ENCODE measurements at places on chromosomes 5 and 9. TPM values are rescaled to one million over a fixed set of nuclear protein-coding genes. Genes with fewer than 3 reads are reported as not detected.

The SLC6A18 gene
- not detected for total RNA-seq

DNA sequence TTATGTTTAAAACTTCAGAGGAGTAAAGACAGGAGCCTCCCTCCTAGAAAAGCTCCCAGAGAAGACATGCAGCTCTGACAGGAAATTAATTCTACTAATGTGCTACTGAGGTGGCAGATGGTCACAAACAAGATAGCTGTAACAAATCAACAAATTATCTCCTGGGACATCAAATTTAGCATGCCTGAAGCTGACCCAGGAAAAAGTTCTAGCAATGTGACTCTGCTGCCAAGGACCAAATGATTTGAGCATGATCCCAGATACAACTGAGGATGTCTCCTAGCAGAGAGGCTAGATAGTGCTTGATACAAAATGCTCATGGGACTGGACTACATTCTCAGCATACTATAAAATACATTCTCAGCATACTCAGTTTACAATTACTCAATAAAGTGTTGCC lies 413.5 kb upstream of the SMC2 start:
- no peaks in the 10 kb centered on the region for H3K4me1 ChIP-seq
- H3K27me3 ChIP-seq = no peaks in the 10 kb centered on the region
- no peaks in the 10 kb centered on the region for H3K36me3 ChIP-seq
- H3K4me3 ChIP-seq = no peak overlapping the region
- DNase-seq = no peak

DNA sequence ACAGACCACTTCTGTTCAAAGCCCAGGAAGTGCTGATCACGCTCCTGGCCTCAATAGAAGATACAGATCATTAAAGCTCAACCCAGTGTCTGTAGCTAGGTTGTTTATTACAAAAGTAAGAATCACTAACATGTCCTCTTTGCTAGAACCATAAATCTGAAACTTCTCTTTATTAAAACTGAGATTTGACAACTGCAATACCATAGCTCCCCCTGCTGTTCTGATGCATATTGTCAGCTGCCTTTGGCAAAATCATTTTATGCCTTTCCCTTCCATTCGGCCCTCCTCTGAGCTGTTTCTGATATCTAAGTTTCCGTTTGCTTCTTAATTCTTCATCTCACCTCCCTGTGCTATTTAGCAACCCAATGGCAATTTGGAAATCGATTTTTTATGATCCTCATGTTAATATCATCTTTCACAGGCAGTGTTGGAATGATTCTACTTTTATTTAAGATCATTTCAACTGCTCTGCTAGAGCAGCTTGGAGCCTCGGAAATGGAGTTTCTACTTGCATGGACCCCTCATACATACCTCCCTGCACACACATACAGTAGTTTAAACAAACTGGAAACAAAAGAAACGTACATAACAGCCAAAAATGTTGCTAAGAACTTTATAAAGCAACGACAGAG lies 998.8 kb downstream of the MAT2B start:
- H3K27ac ChIP-seq = no peak overlapping the region
- no peaks in the 10 kb centered on the region for H3K4me1 ChIP-seq
- H3K27me3 ChIP-seq = no peaks in the 10 kb centered on the region
- no peaks in the 10 kb centered on the region for H3K36me3 ChIP-seq
- no peak for DNase-seq

The EQTN gene
- total RNA-seq = not detected

- no peak overlapping the region for H3K4me3 ChIP-seq
- H3K4me1 ChIP-seq = peaks cover 4% of the 10 kb centered on the region
- no peak overlapping the region for H3K27ac ChIP-seq
- DNase-seq = no peak
- peaks cover 17% of the 10 kb centered on the region for H3K27me3 ChIP-seq
- no peaks in the 10 kb centered on the region for H3K36me3 ChIP-seq
Measured at GRCh38 chr9:109488791-109489492, 9.2 kb downstream of the PTPN3 start.

DNA sequence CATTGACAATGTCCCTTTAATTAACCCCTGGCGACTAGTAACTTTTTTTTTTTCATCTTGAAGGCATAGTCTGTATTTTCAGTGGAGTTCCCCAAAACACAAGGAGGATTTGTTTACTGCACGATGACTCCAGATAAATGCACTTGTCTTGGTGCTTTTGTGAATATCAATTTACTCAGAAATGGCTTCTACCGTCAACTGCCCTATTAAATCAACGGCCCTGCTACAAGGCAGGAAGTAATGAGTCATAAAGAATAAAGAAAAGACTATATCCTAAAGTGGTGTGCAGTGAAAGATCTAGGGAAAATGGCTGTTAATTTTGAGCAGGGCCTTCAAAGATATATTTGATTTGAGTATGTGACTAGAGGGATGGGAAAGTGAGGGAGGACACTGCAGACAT lies 388.3 kb upstream of the CHD1 start:
- no peak overlapping the region for H3K4me3 ChIP-seq
- H3K36me3 ChIP-seq = no peaks in the 10 kb centered on the region
- H3K4me1 ChIP-seq = no peaks in the 10 kb centered on the region
- DNase-seq = no peak

- no peaks in the 10 kb centered on the region for H3K27me3 ChIP-seq
- H3K4me3 ChIP-seq = no peak overlapping the region
- no peak overlapping the region for H3K27ac ChIP-seq
- no peaks in the 10 kb centered on the region for H3K36me3 ChIP-seq
- no peak for DNase-seq
- H3K4me1 ChIP-seq = no peaks in the 10 kb centered on the region
Measured at GRCh38 chr5:12777342-12777741, 873.1 kb upstream of the CTNND2 start.

The SMIM33 gene
- total RNA-seq = not detected

DNA sequence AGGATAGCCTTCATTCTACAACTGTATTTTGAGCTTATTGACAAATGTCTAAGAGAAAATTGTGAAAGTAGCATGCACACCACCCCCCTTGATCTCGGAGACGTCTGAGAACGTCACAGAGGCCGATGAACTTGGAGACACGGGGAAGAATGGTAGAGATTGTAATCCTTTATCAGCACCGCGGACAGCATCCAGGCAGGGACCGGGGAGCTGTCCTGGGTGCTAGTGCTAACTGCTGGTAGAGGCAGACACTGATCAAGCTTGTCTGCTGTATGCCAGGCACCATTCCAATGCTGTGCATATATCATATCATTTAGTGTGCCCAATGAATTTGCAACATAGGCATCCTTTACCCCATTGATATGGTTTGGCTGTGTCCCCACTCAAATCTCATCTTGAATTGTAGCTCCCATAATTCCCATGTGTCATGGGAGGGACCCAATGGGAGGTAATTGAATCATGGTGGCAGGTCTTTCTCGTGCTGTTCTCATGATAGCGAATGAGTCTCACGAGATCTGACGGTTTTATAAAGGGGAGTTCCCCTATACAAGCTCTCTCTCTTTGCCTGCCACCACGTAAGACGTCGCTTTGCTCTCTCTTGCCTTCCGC lies 98.8 kb downstream of the LHX2 start:
- DNase-seq = no peak
- no peak overlapping the region for H3K27ac ChIP-seq
- H3K4me3 ChIP-seq = no peak overlapping the region
- H3K36me3 ChIP-seq = no peaks in the 10 kb centered on the region

- H3K36me3 ChIP-seq = no peaks in the 10 kb centered on the region
- H3K27me3 ChIP-seq = no peaks in the 10 kb centered on the region
- no peak for DNase-seq
- H3K4me3 ChIP-seq = no peak overlapping the region
Measured at GRCh38 chr9:73206851-73207250, 55.2 kb downstream of the ANXA1 start.

GRCh38 chr5:68968429-68968828 lies 125.4 kb upstream of the SLC30A5 start:
- H3K4me3 ChIP-seq = no peak overlapping the region
- no peaks in the 10 kb centered on the region for H3K27me3 ChIP-seq

GRCh38 chr5:58543723-58544122 lies 39.2 kb upstream of the RAB3C start:
- DNase-seq = no peak
- no peak overlapping the region for H3K4me3 ChIP-seq
- H3K27me3 ChIP-seq = no peaks in the 10 kb centered on the region
- H3K4me1 ChIP-seq = peaks cover 25% of the 10 kb centered on the region
- peak overlapping the region; percentile 76 for H3K27ac ChIP-seq

DNA sequence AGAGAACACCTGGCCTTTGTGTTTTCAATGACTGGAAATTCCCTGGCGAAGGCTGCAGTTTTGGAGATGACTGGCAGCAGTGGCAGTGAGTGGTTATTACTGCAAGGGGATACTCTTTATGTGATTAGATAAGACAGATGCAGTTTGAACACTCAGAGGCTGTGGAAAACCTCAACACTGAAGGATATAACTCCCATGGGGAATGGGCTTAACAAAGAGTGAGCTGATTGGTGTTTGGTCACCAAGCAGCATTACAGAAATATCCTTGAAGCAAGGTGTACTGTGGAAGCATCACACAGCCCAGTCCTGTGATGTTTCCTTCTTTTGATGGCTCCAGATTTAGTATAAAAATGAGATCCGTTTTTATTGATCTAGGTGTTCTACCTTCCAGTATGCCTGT lies 490.7 kb upstream of the PTPRD start:
- no peak for DNase-seq
- no peak overlapping the region for H3K27ac ChIP-seq
- no peak overlapping the region for H3K4me3 ChIP-seq
- H3K27me3 ChIP-seq = no peaks in the 10 kb centered on the region
- H3K4me1 ChIP-seq = no peaks in the 10 kb centered on the region

GRCh38 chr5:97525780-97526179 lies 342.7 kb upstream of the RIOK2 start:
- DNase-seq = no peak
- H3K27ac ChIP-seq = no peak overlapping the region
- H3K27me3 ChIP-seq = no peaks in the 10 kb centered on the region
- no peaks in the 10 kb centered on the region for H3K4me1 ChIP-seq
- H3K4me3 ChIP-seq = no peak overlapping the region

GRCh38 chr5:144864118-144864517 lies 693.4 kb downstream of the KCTD16 start:
- H3K4me1 ChIP-seq = peaks cover 4% of the 10 kb centered on the region
- no peak overlapping the region for H3K4me3 ChIP-seq
- no peaks in the 10 kb centered on the region for H3K36me3 ChIP-seq

- no peaks in the 10 kb centered on the region for H3K27me3 ChIP-seq
- no peak for DNase-seq
- no peaks in the 10 kb centered on the region for H3K36me3 ChIP-seq
- H3K4me1 ChIP-seq = no peaks in the 10 kb centered on the region
Measured at GRCh38 chr5:180484813-180485212, 9.4 kb upstream of the CNOT6 start.

The PCDHGA11 gene
- 5.7 TPM for total RNA-seq

DNA sequence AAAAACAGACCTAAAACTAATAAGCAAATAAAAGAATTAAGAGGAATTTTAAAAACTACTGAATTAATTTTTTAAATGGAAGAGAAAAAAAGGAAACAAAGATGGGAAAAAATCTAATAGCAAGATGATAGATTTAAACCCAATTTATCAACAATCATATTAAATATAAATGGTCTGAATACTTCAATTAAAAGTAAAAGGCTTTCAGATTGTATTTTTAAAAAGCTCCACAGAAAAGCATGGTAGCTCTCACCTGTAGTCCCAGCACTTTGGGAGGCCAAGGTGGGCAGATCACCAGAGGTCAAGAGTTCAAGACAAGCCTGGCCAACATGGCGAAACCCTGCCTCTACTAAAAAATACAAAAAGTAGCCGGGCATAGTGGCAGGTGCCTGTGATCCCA lies 11.3 kb upstream of the TSLP start:
- H3K27me3 ChIP-seq = no peaks in the 10 kb centered on the region
- H3K27ac ChIP-seq = no peak overlapping the region
- H3K4me3 ChIP-seq = no peak overlapping the region
- no peaks in the 10 kb centered on the region for H3K36me3 ChIP-seq

- H3K36me3 ChIP-seq = no peaks in the 10 kb centered on the region
- H3K4me3 ChIP-seq = no peak overlapping the region
- no peaks in the 10 kb centered on the region for H3K4me1 ChIP-seq
- no peaks in the 10 kb centered on the region for H3K27me3 ChIP-seq
- no peak for DNase-seq
- H3K27ac ChIP-seq = no peak overlapping the region
Measured at GRCh38 chr9:115202960-115203751, 85.2 kb upstream of the TNC start.

The PCDHB15 gene
- 3.0 TPM for total RNA-seq

GRCh38 chr5:135690466-135690865 lies 111.7 kb upstream of the CXCL14 start:
- H3K4me1 ChIP-seq = no peaks in the 10 kb centered on the region
- DNase-seq = no peak
- no peak overlapping the region for H3K27ac ChIP-seq
- no peak overlapping the region for H3K4me3 ChIP-seq

The PDE6A gene
- not detected for total RNA-seq

The GABRG2 gene
- not detected for total RNA-seq

- no peak for DNase-seq
- no peaks in the 10 kb centered on the region for H3K27me3 ChIP-seq
- no peak overlapping the region for H3K27ac ChIP-seq
- no peak overlapping the region for H3K4me3 ChIP-seq
- peaks cover 31% of the 10 kb centered on the region for H3K36me3 ChIP-seq
- no peaks in the 10 kb centered on the region for H3K4me1 ChIP-seq
Measured at GRCh38 chr5:172223901-172224873, 30.2 kb downstream of the EFCAB9 start.

GRCh38 chr5:144457160-144457559 lies 286.5 kb downstream of the KCTD16 start:
- H3K4me3 ChIP-seq = no peak overlapping the region
- no peaks in the 10 kb centered on the region for H3K36me3 ChIP-seq
- no peaks in the 10 kb centered on the region for H3K4me1 ChIP-seq
- no peak overlapping the region for H3K27ac ChIP-seq

The OR13C2 gene
- not detected for total RNA-seq

The DMRTA1 gene
- 0.37 TPM for total RNA-seq

GRCh38 chr5:118144540-118144939 lies 843.8 kb downstream of the DTWD2 start:
- no peaks in the 10 kb centered on the region for H3K27me3 ChIP-seq
- no peak for DNase-seq
- H3K4me3 ChIP-seq = no peak overlapping the region
- no peak overlapping the region for H3K27ac ChIP-seq

GRCh38 chr5:165881259-165881658 lies 2375.8 kb downstream of the MAT2B start:
- no peaks in the 10 kb centered on the region for H3K27me3 ChIP-seq
- no peak for DNase-seq
- no peak overlapping the region for H3K27ac ChIP-seq
- H3K4me1 ChIP-seq = no peaks in the 10 kb centered on the region

DNA sequence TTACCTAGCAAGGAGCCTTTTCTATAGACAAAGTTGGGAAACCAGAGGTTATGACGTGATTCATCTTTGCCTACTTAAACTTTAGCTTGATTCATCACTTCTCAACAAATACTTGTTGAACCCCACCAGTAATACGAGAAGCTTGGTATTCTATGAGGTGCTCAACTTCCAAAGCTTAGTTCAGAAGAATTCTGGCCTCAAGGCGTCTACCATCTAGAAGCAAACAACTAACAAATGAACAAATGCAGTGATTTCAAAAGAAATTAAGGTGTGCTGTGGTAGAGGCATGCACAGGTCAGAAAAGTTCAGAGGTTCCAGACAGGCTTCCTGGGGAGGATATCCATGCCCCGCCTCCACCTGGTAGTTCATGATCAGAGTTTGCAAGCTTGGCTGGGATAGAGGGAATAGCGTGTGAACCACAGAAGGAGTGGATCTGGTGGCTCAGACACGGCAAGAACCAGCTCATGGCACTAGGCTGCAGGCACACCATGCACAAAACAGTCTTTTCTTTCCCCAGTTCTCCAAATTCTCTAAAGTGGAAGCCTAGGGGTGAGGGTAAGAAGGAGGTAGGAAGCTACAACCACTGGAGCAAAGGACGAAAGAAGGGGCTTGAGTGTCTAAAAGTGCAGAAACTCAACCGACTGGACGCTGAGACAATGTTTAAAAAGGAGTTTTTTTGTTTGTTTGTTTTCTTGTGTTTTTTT lies 473.0 kb downstream of the RAB3C start:
- H3K4me3 ChIP-seq = no peak overlapping the region
- H3K27ac ChIP-seq = no peak overlapping the region
